Right lung (tissue), 10 donors: ENCODE measurements at places on chromosomes 1 and 21.

- DNase-seq, result peak; percentile 70
Observed at GRCh38 chr1:94096797-94097549, 24.0 kb downstream of the ABCA4 start.

GRCh38 chr1:201771466-201771865 is 57.5 kb upstream of the IPO9 start:
- no peak for DNase-seq

DNA sequence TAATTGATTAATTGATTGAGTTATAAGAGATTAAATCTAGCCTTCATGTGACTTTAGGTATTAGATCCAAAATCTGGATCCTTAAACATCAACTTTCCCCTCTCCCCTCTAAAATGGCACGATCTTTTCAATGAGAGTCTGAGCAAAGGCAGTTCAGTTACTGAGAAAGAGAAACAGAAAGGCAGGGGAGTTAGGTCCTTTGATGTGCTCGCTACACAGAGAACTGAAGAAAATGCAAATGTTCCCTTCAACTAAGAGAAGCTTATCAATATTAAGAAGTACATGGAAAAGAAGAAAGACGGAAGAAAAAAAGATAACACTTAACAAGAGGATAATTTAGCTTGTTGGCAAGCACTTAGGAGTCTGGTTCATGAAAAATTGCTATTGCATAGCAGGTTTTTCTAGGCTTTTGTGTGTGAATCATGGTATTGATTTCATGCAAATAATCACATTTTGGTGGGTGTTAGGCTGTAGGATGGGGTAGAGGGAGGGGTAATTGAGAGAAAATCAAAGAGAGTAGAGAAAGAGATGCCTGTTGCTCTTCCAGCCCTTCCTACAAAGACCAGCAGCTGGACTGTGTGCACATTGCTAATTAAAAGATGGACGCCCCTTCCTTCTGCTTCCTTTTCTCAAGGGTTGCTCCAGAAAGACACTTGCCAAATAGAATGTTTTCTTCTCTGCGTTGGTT is 307.6 kb upstream of the PLXNA2 start:
- no peak for DNase-seq

DNA sequence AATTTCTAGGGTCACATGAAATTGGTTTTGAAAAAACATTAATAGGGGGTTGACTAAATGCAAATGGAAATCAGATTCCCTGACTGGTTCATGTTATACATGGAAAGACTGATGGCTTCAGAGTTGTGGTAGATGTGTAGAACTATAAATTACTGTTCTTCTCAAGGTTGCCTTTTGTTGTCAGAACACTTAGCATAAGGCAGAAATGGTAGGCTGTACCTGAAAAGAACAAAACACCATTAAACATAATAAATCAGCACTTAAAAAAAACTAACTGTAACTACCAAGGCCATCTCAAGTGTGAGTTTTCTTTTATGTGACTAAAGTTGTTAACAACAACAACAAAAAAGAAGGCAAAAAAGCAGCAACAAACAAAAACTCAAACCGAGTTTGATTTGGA is 111.8 kb downstream of the RPS6KC1 start:
- DNase-seq, result no peak

- DNase-seq, result no peak
Observed at GRCh38 chr1:87197156-87197555, 131.5 kb upstream of the LMO4 start.
